ENCODE measurements at places on chromosomes 2 and 18. TPM values are rescaled to one million over a fixed set of nuclear protein-coding genes. Genes with fewer than 3 reads are reported as not detected.

Gene TEKT4
- not detected for total RNA-seq

Gene C18orf54
- 1.9 TPM for total RNA-seq

Gene UGT1A5
- not detected for total RNA-seq

Gene CFAP65
- total RNA-seq = under 0.01 TPM

Gene IL36A
- total RNA-seq = not detected

Gene RASGRP3
- 0.63 TPM for total RNA-seq

Gene KIF1A
- under 0.01 TPM for total RNA-seq

Gene ABCG5
- not detected for total RNA-seq

Gene IL37
- not detected for total RNA-seq

Gene PDE11A
- 0.09 TPM for total RNA-seq

Gene ADAM23
- 11.1 TPM for total RNA-seq

Gene SIX3
- not detected for total RNA-seq
